ENCODE measurements at places on chromosomes 6 and 20.
A peak's percentile ranks its signal among the peaks of the same experiment; 100 is the strongest.

DNA sequence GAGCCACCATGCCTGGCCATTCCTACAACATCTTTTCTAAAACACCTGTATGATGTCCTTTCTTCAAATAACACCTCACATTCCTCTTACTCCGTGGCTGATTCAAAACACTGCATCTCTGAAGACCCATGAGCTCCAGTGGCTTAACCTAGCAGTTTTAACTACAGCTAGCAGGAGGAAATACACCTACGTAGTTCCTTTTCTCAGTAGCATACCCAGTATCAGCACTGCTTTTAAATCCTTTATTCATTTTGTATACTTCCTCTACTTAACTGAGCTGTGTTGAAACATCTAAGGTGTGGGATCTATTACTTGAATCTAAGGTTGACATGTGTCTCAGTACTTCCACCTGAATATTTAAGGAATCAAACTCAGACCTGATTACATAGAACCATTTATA lies 113.6 kb upstream of the CCDC28A start:
- DNase-seq, result no peak

DNA sequence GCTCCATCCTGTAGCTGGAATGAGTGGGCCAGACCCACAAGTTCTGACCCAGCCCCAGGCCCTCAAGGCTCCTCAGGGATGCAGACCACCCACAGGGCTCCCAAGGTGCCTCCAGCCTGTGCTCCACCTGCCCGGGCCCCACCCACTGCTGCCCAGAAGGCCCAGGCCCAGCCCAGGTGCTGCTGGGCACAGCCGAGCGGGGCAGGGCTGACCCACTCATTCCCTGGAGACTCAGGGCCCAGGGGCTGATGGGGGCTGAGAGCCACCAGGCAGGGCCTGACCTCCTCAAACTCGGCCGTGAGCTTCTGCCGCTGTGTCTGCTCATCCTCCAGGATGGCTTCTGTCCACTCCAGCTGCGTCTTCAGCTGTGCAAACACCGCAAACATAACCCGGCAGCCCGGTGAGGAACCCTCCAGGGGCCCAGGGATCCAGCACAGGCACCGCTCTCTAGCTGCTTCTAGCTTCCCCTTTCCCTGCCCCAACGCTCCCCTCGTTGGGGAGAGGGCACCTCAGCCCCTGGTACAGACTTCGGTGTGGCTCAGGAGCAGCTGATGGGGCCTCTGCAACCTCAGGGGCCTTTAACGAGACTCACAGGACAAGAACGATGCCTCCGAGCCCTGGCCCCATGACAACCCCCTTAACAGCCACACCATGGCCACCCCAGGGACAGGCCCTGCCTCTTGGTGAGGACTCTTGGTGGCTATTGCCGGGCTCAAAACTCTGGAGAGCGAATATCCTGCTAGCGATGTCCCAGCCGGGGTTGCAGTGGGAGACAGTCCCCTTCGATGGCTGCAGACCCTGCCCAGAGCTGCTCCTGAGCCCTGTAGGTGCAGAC lies 46.0 kb downstream of the DSTN start:
- peak; percentile 72 for DNase-seq

GRCh38 chr6:44921798-44922197 lies 406.3 kb upstream of the RUNX2 start:
- no peak for DNase-seq

DNA sequence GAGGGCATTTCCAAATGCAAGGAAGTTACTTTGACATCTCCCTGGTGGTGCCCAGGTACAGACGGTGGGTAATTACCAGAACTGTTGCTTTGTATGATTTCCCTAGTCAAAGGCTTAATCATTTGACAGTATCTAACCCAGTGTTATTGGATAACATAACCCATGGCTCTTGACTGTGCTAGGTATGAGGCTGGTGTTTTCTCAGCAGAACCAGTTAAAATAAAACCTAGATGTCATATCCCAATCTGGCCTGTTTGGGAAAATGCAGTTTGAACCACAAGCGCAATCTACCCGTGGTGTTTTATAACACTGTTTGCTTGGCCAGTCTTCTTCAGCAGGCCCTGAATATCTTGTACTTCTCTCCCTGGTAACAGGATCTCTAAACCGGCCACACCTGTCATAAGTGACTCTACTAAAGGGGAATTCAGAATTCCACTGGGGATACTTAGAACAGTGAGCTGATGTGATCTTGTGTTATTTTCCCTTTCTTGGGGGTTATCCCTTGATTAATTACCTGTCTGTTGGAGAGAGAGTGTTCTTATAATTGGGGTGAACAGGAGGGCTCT lies 32.8 kb downstream of the PPP1R14C start:
- DNase-seq, result no peak

GRCh38 chr6:45697605-45698004 lies 318.1 kb downstream of the CLIC5 start:
- DNase-seq, result no peak

- peak; percentile 23 for DNase-seq
Measured at GRCh38 chr6:30060606-30061091, 416 bp upstream of the POLR1H start.

GRCh38 chr20:64110411-64111068 lies 3.2 kb upstream of the NPBWR2 start:
- no peak for DNase-seq

- peak; percentile 51 for DNase-seq
Measured at GRCh38 chr20:62122654-62123449, 577 bp downstream of the LSM14B start.
